ENCODE measurements at places on chromosomes 11 and 22. TPM values are rescaled to one million over a fixed set of nuclear protein-coding genes. Genes with fewer than 3 reads are reported as not detected.

Gene CASP12
- polyA plus RNA-seq, result 0.34 TPM

Gene FXYD6
- polyA plus RNA-seq, result 192 TPM

Gene KDELR3
- polyA plus RNA-seq, result 21.4 TPM

Gene RBM4
- polyA plus RNA-seq, result 127 TPM

Gene GRAMD1B
- 9.5 TPM for polyA plus RNA-seq

Gene DUSP8
- polyA plus RNA-seq, result 37.3 TPM

Gene C11orf52
- polyA plus RNA-seq, result 3.1 TPM

Gene C22orf15
- polyA plus RNA-seq, result 0.33 TPM

Gene OR5B21
- not detected for polyA plus RNA-seq

Gene CFAP300
- polyA plus RNA-seq, result 1.5 TPM

Gene JRKL
- polyA plus RNA-seq, result 10.6 TPM

Gene ANO1
- polyA plus RNA-seq, result 6.3 TPM

Gene SLC37A4
- polyA plus RNA-seq, result 11.7 TPM

Gene KLHL35
- polyA plus RNA-seq, result 5.7 TPM

Gene ADM2
- 0.30 TPM for polyA plus RNA-seq

Gene OR8A1
- polyA plus RNA-seq, result 0.25 TPM

Gene POU2AF2
- polyA plus RNA-seq, result not detected

Gene MMP12
- polyA plus RNA-seq, result not detected

Gene DEUP1
- polyA plus RNA-seq, result not detected

Gene PRODH
- 12.3 TPM for polyA plus RNA-seq

Gene ELF5
- polyA plus RNA-seq, result not detected

Gene SCGB1A1
- not detected for polyA plus RNA-seq

Gene MS4A7
- 6.8 TPM for polyA plus RNA-seq

Gene KCNJ1
- 0.30 TPM for polyA plus RNA-seq

Gene DBX1
- 5.3 TPM for polyA plus RNA-seq

Gene CAPRIN1
- polyA plus RNA-seq, result 141 TPM

Gene SHISAL1
- polyA plus RNA-seq, result 17.1 TPM

Gene OR52N4
- polyA plus RNA-seq, result not detected

Gene ALG9
- polyA plus RNA-seq, result 26.1 TPM

Gene LGALS12
- polyA plus RNA-seq, result 0.37 TPM

Gene TMPRSS13
- 0.19 TPM for polyA plus RNA-seq

Gene MMP13
- 0.10 TPM for polyA plus RNA-seq

Gene ZNF408
- polyA plus RNA-seq, result 6.3 TPM

Gene CNIH2
- 2.3 TPM for polyA plus RNA-seq

Gene MS4A4E
- 1.4 TPM for polyA plus RNA-seq

Gene MACROD1
- polyA plus RNA-seq, result 68.0 TPM

Gene MMP27
- not detected for polyA plus RNA-seq

Gene OR52A1
- polyA plus RNA-seq, result 0.03 TPM

Gene CDC45
- polyA plus RNA-seq, result 4.9 TPM
